ENCODE measurements at places on chromosomes 2 and 18. TPM values are rescaled to one million over a fixed set of nuclear protein-coding genes. Genes with fewer than 3 reads are reported as not detected.

The PIEZO2 gene
- 1.1 TPM for total RNA-seq

The CD207 gene
- not detected for total RNA-seq

The AGBL5 gene
- total RNA-seq = 28.6 TPM

The FBLN7 gene
- 0.14 TPM for total RNA-seq

The UPP2 gene
- not detected for total RNA-seq

The ZEB2 gene
- total RNA-seq = 14.7 TPM

The CYP27A1 gene
- 32.0 TPM for total RNA-seq

The ZNF516 gene
- total RNA-seq = 56.1 TPM

The CAPN14 gene
- 0.58 TPM for total RNA-seq

The PAX8 gene
- 118 TPM for total RNA-seq

The POMC gene
- total RNA-seq = 7.7 TPM

The LYPD1 gene
- total RNA-seq = 53.2 TPM

The SERPINB11 gene
- not detected for total RNA-seq

The SCYGR6 gene
- total RNA-seq = not detected

The MAP3K20 gene
- 18.9 TPM for total RNA-seq

The STK17B gene
- total RNA-seq = 6.0 TPM

The ATOH8 gene
- 1.0 TPM for total RNA-seq

The WDPCP gene
- 3.3 TPM for total RNA-seq

The IL37 gene
- not detected for total RNA-seq

The PREB gene
- 71.1 TPM for total RNA-seq

The RMND5A gene
- 26.6 TPM for total RNA-seq

The GLI2 gene
- 4.8 TPM for total RNA-seq

The DAW1 gene
- not detected for total RNA-seq

The ANKRD30BL gene
- total RNA-seq = 0.14 TPM

The EFR3B gene
- total RNA-seq = 2.3 TPM

The CTNNA2 gene
- total RNA-seq = 2.3 TPM

The ICA1L gene
- 7.3 TPM for total RNA-seq
